ENCODE measurements at places on chromosomes 7 and 10.

- DNase-seq: no peak
Measured at GRCh38 chr10:85986777-85987176, 379.8 kb downstream of the GRID1 start.

DNA sequence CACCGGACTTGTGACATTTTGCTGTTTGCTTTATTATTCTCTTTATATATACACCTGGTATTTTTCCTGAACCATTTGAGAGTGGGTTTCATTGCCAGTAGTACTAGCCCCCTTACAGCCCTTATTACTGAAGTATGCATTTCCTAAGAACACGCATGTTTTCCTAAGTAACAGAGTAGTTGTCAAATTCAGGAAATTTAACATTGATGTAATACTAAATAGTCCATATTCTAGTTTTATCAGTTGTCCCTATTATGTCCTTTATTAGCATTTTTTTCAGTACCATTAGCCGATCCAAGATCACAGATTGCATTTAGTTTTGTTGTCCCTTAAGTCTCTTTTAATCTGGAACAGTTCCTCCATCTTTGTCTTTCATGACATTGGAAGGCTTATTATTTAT is 8.0 kb downstream of the KMT2E start:
- DNase-seq: no peak

GRCh38 chr10:35542303-35542702 is 62.8 kb upstream of the GJD4 start:
- no peak for DNase-seq

DNA sequence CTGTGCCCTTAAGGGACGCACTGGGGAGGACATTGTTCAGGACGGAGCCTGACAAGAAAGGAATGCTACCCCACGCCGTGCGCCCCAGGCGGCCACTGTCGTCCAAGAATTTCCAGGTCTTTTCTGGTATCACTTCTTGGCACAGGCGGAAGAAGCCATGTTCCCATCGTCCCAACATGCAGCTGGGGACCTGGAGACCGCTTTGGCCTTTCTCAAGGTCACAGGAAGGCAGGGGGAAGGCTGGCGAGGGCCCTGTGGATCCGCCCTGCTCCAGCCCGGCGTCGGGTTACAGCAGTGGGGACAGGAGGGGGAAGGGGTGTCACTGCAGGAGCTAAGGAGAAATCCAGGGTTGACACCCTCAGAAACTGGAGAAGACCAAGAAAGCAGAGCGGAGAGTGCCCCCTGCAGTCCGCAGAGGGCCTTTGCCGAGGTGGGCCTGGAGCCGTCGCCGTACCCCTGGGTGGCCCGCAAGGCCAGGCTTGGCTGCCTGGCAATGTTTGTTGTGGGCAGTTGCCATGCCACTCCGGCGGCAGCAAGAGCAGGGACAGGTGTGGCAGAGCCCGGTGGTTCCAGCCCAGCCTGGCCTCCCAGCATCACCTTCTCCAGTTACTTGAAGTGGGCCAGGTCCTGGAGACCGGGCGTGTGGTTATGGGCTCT is 104.1 kb downstream of the LHPP start:
- DNase-seq: peak; percentile 46

DNA sequence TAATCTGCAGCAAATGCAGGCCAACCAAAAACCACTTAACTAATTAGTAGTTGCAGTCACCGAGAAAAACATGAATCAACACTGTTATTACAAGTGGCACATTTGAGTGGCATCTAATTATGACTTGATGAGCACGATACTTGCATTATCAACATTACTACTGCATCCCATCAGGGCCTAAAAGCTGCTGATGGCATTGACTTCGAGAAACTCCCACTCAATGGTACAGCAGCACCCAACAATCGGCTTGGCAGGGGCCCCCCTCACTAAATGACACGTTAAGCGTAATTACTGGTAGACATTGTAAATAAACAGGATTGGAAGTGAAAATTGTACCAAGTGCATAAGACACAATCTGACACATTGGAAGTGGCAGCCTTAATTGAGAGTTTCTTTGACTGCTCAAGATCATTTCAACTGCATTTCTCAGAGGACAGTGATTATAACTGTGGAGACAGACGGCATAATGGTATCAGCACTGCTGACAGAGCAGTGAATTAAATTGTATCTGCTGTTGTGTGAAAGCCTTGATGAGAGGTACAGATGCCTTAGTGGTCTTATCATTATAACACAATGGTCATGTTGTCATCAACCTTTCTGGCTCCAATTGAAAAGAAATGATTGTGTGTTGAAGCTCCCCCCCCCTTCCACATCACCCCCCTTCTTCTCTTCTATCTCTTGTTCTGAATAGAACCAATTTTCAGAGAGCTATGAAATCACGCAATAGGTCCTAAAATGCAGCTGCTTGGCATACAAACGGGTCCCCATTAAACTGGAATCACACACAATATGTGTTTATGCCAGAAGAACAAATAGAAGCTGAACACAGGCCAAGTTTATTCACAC is 43.4 kb downstream of the SHTN1 start:
- DNase-seq: no peak

DNA sequence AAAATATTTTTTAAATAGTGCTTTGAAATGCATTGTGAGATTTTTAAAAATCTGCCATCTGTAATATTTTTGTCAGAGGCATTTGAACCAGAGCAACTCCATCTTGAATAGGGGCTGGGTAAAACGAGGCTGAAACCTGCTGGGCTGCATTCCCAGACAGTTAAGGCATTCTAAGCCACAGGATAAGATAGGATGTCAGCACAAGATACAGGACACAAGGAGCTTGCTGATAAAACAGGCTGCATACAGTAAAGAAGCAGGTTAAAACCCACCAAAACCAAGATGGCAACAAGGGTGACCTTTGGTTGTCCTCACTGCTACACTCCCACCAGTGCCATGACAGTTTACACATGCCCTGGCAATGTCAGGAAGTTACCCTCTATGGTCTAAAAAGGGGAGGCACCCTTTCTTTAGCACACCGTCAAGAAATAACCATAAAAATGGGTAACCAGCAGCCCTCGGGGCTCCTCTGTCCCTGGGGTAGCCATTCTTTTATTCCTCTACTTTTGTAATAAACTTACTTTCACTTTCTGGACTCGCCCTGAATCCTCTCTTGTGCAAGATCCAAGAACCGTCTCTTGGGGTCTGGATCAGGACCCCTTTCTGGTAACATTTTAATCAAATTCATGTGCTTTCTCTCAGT is 273.7 kb downstream of the SEMA3D start:
- no peak for DNase-seq

GRCh38 chr10:51821045-51821444 is 121.7 kb upstream of the CSTF2T start:
- DNase-seq: no peak
